Transverse colon (tissue), 4 donors: ENCODE measurements at places on chromosomes 3 and 15. TPM values are rescaled to one million over a fixed set of nuclear protein-coding genes. Genes with fewer than 3 reads are reported as not detected.

DNA sequence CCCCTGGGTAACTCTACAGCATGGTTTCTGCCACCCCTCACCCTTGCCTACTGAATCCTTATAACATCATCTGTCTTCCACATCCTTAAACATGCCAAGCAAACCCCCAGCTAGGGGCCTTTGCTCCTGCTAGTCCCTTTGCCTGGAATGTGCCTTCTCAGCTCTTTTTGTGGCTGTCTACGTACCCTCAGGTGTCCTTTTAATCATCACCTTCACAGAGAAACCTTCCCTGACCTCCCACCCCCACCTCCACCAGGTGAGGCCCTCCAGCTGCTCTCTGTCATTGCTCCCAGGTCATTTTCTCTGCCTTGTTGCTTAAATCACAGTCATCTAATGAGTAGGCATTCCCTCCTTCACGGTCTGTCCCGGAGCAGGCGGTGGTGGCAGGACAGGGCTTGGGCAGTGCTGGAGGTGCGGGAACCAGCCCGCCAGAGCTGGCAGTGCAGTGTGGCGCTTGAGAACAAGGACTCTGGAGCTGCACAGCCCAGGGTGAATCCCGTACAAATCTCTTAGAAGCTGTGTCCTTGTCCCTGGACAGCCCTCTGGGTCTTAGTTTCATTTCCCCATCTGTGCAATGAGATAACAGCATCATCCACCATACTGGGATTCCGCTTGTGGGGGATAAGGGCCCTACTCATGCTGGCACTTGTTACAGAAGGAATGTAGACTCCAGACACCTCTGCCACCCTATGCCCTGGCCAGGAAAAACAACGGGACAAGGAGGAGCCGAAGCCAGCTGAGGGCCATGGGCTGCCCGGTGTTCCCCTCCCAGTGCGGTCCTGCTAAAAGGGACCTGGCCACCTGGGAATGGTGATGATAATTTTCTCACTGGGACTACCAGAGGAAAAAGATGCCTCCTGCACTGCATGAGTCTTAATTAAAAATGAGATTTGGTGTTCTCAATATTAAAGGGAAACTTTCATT is 52.1 kb upstream of the IQSEC1 start:
- no peak for DNase-seq

Gene CORO2B
- 2.2 TPM for total RNA-seq

Gene AADACL2
- not detected for total RNA-seq

Gene HESX1
- not detected for total RNA-seq

- peak; percentile 68 for DNase-seq
These were observed 8.4 kb downstream of the CSK start for GRCh38 chr15:74790080-74790916.

Gene APPL1
- 34.0 TPM for total RNA-seq

Gene IRAK2
- total RNA-seq = 3.1 TPM

- no peak for DNase-seq
These were observed 44.2 kb upstream of the SLC6A1 start for GRCh38 chr3:10948326-10948725.
